ENCODE measurements at places on chromosomes 6 and 20. TPM values are rescaled to one million over a fixed set of nuclear protein-coding genes. Genes with fewer than 3 reads are reported as not detected.

The SLC17A2 gene
- not detected for total RNA-seq

The ADAT2 gene
- total RNA-seq = 4.5 TPM

The SLC32A1 gene
- 7.7 TPM for total RNA-seq

The EPHA7 gene
- 65.6 TPM for total RNA-seq

The OR2H1 gene
- under 0.01 TPM for total RNA-seq

The ITPA gene
- 47.3 TPM for total RNA-seq

The PGC gene
- under 0.01 TPM for total RNA-seq

The LY6G6C gene
- total RNA-seq = not detected

The LPA gene
- 1.2 TPM for total RNA-seq

The ADGRF4 gene
- not detected for total RNA-seq

The SAMD3 gene
- 18.3 TPM for total RNA-seq

The OPN5 gene
- not detected for total RNA-seq

DNA sequence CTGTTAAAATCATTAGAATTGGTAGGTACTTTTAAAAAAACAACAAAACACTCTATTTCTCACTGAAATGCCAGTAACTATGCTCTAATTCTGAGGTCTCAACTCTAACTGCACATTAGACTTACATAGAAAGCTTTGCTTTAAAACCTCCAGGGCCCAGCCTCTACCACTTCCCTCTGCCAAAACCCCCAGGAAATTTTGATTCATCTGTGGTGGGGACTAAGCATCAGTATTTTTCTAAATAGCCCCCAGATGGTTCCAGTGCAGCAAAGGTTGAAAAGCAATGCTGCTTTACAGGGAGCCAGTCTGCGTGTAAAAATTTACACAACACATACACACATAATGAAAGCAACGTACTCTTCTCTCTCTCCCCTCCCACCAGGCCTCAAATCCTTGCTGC, 3.8 kb downstream of the TBC1D32 start:
- no peak for DNase-seq

DNA sequence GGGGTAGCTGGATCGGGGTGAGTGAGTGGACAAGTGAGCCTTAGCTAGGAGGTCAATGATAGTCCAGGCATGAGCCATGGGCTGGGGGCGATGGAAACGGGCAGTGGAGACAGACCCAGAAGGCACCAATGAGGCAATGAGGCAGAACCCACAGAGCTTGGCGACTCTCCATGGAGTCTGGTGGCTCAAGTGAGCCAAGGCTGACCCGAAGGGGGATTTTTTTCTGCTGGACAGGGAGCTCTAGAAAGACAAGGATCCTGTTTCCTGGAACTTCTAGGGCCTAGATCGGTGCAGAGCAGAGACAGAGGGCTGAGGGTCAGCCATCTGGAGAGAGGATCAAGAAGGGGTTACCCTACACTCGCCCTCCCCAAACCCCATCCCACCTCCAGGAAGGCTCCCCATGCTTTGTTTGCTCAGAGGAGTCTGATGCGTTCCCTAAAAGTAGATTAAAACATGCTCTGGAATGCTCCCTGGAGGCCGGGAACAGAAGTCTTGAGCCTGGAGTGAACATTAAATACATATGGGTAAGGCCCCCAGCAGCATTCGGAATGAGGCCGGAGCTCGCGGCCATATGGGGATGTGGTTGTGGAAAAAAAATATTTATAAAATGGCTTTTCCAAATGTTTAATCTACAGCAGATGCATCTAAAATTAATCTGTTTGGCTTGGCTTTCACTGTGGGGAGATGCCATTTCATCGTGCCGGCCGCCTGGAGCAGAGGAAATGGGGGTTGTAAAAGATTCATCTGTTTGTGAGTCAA, 237.8 kb upstream of the PMEPA1 start:
- no peak for DNase-seq

DNA sequence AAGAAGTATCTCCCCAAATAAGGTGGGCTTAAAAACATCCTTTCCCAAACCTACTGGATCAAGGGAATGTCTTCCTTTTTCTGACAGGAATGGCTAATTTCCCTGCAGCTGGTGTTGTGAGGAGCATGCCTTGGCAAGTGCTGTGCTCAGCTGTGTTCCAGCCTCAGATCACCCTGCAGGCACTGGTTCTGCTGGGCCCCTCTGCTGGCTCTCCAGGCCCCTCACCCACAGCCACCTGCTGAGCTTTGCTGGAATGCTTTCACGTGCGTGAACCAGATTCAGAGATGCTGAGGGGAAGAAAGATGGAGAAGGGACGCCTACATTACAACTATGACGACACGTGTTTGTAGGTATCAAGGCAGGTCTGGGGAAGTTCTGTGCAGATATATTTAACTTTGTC, 71.3 kb upstream of the FOXC1 start:
- no peak for DNase-seq

GRCh38 chr6:15096894-15097837, 148.7 kb upstream of the JARID2 start:
- no peak for DNase-seq

DNA sequence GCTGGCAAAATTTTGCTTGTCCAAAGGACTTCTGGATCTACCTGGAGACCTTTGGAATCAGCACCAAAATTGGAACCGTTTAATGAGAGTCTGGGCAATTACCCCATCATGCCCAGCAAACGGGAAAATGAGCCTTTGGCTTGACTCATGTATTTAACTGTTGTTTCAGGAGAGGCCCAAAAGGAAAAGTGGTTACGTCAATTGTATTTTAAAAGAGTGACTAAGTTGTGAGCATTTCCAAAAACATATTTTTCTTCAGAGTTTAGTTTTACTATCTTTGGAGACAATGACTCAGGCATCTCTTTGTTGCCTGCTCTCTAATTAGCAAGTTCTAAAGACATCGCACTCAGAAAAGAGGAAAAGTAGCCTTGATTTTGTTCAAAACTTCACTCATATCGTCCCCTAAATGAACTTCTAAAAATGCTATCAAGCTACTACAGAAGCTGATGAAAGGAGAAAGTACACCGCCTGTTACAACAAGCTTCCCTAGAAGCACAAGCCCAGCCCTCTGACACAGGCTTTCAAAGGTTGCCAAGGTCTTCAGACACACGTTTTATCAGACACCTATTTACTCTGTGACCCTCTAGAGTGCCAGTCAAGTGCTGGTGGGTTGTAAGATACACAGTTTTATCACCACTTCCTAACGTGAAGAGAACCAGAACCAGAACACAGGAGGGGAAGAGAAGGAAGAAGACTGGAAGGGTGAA, 146.2 kb downstream of the TBX18 start:
- peak; percentile 11 for DNase-seq

GRCh38 chr6:136639702-136640101, 89.5 kb upstream of the MAP7 start:
- DNase-seq = no peak

GRCh38 chr6:166587631-166588413, 1.3 kb upstream of the RAMACL start:
- no peak for DNase-seq

- DNase-seq = no peak
These were observed 225.7 kb downstream of the UST start for GRCh38 chr6:148972481-148972880.

GRCh38 chr20:37380864-37381579, 35.1 kb downstream of the SRC start:
- DNase-seq = no peak

GRCh38 chr6:77707603-77708002, 54.8 kb downstream of the MEI4 start:
- DNase-seq = no peak

GRCh38 chr20:23061734-23062561, 12.5 kb upstream of the THBD start:
- no peak for DNase-seq

GRCh38 chr6:144778773-144779492, 493.8 kb downstream of the UTRN start:
- DNase-seq = no peak
